Fibroblast of the aortic adventitia (primary cell): ENCODE measurements at places on chromosomes 7 and 10.
A peak's percentile ranks its signal among the peaks of the same experiment; 100 is the strongest.

DNA sequence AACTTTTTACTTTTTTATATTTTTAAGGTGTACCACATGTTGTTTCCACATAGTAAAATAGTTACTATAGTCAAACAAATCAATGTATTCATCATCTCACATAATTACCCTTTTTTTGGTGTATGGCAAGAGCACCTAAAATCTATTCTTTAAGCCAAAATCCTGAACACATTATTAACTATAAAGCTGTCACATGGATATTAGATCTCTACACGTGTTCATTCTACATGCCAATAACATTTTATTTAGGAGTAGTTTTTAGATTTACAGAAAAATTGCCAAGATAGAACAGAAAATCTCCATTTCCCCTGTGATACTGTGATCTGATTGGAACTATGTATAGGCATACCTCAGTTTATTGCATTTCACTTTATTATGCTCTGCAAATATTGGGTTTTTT, 137.1 kb downstream of the SH2D4B start:
- no peak for DNase-seq

GRCh38 chr7:122827763-122828162, 58.5 kb downstream of the CADPS2 start:
- no peak for DNase-seq

- no peak for DNase-seq
Measured at GRCh38 chr10:68423522-68423921, 16.4 kb upstream of the RUFY2 start.

- DNase-seq = no peak
Measured at GRCh38 chr7:68248973-68249372, 1252.3 kb downstream of the TYW1 start.

DNA sequence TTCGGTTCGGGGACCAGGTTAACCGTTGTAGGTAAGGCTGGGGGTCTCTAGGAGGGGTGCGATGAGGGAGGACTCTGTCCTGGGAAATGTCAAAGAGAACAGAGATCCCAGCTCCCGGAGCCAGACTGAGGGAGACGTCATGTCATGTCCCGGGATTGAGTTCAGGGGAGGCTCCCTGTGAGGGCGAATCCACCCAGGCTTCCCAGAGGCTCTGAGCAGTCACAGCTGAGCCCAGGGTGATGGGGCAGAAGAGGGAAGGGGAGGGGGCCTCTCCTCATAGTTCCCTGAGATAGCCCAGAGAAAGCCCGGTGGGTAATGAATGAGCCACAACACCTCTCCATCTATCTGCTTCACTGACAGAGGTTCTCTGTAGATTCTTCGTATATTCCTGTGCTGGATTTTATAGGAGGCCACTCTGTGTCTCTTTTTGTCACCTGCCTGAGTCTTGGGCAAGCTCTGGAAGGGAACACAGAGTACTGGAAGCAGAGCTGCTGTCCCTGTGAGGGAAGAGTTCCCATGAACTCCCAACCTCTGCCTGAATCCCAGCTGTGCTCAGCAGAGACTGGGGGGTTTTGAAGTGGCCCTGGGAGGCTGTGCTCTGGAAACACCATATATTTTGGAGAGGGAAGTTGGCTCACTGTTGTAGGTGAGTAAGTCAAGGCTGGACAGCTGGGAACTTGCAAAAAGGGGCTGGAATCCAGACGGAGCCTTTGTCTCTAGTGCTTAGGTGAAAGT, 16.4 kb downstream of the PRSS2 start:
- DNase-seq = no peak

DNA sequence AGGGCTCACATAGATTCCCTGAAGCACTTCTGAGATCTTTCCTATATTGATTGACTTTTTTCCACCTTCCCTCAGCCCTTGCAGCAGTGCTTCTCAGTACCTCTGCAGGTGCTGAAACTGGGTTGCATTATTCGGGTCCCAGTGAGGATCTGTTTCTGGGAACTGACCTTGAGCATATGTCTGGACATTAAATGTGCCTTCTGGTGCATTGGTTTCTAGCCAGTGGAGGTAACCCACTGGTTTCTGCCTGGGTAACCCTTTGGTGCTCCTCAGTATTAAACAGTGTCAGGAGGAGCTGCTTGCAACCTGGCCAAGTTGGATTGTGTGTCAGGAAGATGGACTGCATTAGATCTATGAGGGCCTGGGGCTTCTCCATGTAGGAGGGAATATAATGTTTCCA, 213.3 kb upstream of the KCND2 start:
- DNase-seq = no peak

DNA sequence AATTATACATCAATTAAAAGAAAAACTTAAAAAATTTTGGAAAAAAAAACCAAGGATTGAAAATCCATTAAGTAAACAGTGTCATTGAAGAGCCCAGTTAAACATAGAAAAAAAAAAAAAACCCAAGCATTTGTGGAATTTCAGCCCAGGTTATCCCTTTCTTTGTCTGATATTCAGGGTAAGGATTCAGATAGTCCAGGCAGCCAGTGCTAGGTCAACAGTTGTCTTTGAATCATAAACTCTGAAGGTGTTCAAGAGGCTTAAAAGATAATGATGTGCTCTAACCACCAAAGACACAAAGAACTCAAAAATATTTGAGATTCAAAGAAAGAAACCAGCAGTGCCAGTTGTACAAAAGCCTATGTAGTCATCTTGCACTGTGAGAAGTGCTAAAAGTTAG, 270.3 kb upstream of the DKK1 start:
- DNase-seq = no peak

- no peak for DNase-seq
Measured at GRCh38 chr7:128849156-128849515, 13.5 kb upstream of the ATP6V1F start.

GRCh38 chr10:35498693-35499092, 106.4 kb upstream of the GJD4 start:
- DNase-seq = no peak

DNA sequence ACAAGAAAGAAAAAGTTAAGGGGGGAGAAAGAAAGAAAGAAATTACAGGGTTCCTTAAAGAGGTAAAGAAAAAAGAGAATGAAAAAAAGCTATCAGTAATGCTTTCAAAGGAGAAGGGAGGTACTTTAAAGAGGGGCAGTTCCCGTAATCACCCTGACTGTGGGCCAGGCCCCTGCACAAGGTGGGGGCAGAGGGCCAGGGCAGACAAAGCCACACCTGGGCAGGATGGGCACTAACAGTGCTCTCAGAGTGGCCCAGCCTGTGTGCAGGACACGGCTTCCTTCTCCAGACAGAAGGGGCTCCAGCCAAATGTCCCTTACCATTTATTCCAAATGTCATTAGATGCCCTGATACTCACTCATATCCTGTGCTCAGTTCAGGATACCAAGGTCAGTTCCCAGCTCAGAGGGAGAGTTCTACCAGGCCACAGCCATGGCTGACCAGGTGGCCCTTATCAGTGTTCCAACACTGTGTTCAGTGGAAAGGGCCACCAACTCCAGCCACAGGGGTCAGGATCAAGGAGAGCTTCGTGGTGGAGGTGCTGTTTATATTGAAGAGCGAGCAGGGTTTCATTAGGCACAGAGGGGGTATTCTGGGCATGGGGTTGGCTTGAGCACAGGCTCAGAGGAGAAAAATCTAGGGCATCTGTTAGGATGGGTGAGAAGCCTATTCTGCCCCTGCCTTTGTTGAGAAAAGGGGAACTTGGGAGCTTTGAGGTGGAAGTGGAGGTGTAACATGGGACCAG, 29.9 kb downstream of the DPCD start:
- no peak for DNase-seq

GRCh38 chr7:4850262-4850795, 11.5 kb downstream of the PAPOLB start:
- DNase-seq = no peak

GRCh38 chr10:3226960-3227744, 54.6 kb upstream of the PITRM1 start:
- DNase-seq = peak; percentile 90

GRCh38 chr7:155698633-155699032, 54.2 kb downstream of the RBM33 start:
- DNase-seq = no peak

GRCh38 chr10:14293526-14293925, 37.2 kb downstream of the FRMD4A start:
- no peak for DNase-seq

GRCh38 chr10:77177589-77177988, 460.0 kb downstream of the KCNMA1 start:
- no peak for DNase-seq

GRCh38 chr10:86793696-86794095, 37.3 kb downstream of the BMPR1A start:
- no peak for DNase-seq

DNA sequence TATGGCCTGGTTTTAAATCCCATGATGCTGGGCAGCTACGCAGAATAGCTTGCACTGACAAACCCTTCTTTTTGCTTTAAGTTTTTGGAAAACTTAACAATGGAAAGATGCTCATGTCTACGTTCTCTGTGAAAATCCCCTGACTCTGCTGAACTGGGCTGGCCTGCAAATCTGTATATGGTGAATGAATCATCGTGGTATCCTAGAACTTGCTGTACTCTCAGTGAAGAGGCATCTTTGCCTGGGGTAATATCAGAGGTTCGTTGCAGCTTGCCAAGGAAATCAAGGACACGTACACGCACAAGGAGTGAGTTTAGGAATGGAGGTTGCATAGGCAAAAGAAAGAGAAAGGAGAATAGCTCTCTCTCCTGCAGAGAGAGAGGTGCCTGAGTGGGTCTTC, 382.0 kb upstream of the ADARB2 start:
- no peak for DNase-seq

DNA sequence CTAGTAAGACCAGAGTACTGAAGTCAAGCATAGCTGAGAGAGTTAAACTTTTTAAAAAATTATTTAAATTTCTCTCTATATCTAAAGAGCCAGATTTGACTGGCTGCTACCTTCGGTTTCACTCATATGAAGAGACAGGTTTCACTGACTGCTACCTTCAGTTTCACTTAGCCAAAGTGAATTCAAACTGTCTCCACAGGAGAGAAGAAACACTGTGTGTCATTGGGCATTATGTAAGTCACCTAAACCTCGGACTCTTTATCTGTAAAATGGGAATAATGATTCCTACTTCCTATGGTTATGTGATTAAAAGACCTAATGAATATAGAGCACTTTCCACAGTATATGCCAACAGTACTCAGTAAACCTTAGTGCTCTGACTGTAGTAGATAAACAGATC, 41.6 kb upstream of the MET start:
- no peak for DNase-seq

DNA sequence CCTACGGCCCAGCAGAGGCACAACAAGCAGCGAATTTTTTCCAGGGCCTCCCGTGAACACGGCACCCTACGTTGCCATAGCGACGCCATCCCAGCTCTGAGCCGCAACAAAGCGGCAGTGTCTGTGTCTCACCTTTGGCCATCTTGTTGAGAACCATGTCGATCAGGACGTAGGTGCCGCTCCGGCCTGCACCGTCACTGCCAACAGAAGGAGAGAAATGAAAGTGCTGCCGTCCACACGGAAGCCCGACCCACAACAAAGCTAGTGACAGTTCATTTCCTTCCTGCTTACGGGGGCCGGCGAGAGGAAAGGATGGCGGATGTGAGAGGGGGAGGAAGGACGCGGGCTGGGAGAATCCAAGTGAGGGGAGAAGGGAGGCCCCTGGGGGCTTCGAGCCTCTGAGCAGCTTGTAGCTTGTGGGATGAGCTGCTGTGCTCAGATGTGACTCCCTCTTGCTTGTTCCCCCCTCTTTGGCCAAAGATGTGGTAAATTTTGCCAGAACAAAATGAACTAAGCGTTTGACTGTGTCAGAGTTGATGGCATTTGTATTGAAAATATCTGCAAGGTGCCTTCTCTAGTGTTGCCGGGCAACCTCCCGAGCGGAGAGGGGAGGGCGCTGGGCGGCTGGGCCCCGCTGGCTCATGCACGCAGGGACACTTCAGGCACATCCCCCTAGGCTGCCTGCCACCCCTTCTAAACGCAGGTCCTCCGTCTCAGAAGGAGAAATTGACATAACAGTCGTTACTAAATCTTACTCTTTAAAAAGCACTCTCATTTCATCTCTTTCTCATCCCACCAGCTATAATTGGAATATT, 232.2 kb downstream of the DNAJB6 start:
- DNase-seq = no peak

- DNase-seq = no peak
Measured at GRCh38 chr10:11153766-11154165, 136.1 kb downstream of the CELF2 start.

- peak; percentile 57 for DNase-seq
Measured at GRCh38 chr10:123266971-123267370, 112.8 kb downstream of the BUB3 start.

DNA sequence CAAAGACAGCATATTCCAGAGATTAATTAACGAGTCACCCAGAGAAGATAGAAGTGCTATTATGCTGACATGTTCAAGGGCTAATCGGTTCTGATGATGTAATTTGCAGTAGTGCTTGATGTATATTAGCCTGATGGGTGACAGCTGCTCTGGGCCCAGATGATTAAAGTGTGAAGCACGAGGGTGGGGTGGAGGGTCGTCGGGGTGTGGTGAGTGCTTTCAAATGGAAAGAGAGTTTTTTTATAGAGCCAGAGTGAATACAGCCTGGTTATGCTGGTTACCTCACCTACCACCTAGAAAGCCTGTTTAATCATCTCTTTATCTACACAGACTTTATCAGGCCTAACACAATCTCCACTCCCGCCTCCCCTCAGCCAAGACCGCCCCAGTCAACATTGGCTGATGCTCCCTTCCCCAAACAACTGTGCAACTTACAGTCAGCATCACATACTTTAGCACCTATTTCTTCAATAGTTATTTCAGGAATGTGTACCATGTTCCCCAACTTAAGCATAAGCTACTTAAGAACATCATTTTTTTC, 11.5 kb upstream of the STN1 start:
- peak; percentile 37 for DNase-seq

DNA sequence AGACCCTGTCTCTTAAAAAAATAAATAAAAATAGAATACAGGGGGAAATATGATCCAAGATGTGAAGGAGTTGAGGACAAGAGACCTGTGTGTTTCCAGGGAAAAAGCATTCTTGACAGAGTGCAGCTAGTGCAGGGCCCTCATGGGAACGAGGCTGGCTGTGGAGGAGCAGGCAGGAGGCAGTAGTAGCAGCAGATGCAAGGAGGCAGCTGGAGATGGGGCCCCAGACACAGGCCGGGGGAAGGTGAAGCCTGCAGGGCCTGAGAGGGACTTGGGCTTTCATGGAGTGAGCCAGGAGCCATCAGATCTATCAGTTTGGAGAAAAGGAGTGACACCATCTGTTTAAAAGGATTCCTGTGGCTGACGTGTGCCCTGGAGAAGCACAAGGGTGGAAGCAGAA, 71.4 kb upstream of the ZNF438 start:
- DNase-seq = no peak

DNA sequence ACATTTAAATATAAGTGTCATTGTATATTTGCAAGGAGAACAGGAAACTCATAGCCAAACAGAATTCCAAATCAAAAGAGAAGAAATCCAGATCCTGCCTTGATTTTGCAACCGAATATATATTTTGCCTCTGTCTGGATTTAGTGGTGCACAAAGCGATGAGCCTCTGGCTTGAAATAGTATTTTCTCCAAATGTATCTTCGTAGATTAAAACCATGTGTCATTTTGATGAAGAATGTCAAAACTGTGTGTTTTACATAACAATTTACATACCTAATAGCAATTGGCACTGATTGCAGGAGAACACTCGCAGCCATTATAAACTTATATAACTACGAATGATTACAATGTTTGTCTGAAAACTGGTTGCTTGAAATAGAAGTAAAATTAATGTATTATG, 156.4 kb downstream of the ARID5B start:
- no peak for DNase-seq

- DNase-seq = no peak
Measured at GRCh38 chr7:110003827-110004226, 1087.1 kb upstream of the LRRN3 start.

GRCh38 chr10:117455346-117455745, 80.1 kb upstream of the PDZD8 start:
- DNase-seq = no peak
